HCT116 (cell line): ENCODE measurements at places on chromosomes 7 and 10.

DNA sequence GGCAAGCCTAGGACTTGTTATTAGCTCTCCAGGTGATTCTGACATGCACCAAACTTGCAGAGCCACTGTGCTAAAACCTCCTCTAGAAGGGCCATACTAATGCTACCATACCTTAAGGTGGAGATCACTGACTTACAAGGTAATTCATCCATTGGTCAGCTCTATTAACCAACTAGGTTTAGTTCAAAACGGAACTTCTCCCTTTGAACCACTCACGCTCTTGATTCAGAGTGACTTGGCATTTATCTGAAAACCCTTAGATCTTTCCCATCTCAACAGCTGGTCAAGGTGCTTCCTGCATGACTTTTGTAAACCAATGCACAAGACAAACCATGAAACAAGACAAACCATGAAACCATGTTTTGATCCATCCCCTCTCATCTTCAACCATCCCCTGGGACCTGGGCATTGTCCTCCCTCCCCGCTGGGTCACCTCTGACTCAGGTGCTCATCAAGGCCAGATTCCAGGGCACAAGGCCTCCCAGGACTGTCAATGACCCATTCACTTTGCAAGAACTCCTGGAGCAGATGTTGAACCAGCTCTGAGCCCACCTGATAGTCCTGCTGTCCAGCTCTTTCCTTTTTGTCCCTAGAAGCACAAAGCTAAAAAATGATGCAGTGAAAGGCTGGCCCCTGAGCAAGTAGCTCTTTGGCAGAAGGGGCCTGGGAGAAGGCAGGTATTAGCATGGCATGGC lies 18.8 kb downstream of the IMPDH1 start:
- no peak for DNase-seq

GRCh38 chr10:99598781-99599509 lies 21.3 kb downstream of the SLC25A28 start:
- DNase-seq: no peak

DNA sequence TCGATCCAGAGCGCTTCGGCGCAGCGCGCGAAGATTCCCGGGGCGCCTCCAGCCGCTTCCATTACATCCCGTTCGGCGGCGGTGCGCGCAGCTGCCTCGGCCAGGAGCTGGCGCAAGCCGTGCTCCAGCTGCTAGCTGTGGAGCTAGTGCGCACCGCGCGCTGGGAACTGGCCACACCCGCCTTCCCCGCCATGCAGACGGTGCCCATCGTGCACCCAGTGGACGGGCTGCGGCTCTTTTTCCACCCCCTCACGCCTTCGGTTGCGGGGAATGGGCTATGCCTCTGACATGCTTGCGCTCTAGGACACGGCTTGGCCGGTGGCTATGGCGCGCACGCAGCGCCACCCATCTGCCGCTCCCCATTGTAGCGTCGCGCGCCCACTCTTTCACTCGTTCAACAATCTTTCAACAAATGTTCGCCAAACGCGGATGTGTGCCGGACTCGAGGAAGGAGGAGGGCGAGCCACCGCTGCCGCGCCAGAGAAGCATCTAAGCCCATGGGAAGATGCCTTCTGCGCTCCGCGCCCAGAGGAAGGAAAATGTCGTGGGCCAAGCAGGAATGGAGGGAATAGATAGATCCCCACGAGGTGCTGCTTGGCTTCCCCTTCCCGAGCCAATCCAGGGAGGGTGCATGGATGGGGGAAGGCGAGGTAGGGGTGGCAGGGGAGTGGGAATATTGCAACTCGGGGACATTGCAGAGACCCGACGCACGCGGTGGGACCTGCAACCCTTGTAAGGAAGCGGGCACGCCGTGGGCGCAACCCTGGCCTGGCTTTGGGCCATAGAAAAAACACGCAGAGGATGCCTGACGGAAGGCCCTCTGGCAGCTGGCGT lies 5.1 kb upstream of the CYP26A1 start:
- no peak for DNase-seq

- no peak for DNase-seq
These were observed 4.5 kb upstream of the ZEB1 start for GRCh38 chr10:31314256-31315150.

GRCh38 chr7:28900311-28900710 lies 57.8 kb downstream of the TRIL start:
- DNase-seq: no peak

DNA sequence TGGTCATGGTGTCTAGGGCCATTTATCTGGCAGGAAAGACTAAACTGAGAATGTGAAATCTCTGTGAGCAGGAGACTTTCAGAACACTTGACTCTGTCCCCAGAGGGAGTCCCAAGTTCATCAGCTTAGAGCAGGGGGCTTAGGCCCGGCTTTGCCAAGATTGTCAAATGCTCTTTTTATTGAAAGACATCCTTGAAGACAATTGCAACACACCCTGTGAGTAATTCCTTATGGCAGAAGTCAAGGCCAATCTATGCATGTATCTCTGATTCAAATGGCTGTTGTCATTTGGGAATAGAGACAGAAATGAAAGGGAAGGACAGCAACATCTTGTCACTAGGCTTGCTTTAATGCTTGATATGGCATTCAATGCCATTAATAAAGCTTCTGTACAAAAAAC lies 33.7 kb downstream of the BAMBI start:
- DNase-seq: no peak

- no peak for DNase-seq
These were observed 93.4 kb upstream of the TCERG1L start for GRCh38 chr10:131404886-131405285.

DNA sequence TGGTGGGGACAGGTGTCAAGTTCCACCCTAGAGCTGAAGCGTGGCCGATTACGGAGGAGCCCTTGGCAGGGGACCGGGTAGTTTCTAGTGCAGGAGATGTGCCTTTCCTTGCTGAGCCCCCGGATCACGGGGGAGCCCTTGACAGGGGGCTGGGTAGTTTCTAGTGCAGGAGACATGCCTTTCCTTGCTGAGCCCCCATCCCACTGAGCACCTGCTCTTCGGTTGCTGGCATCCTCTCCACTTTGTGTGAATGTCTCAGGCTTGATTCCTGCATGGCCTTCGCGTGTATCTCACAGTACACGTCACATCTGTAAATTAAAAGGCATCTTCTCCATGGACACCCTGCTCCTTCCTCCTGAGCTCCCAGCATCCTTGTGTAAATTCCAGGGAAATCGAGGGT lies 263.5 kb downstream of the ADARB2 start:
- DNase-seq: no peak

GRCh38 chr10:1323951-1324350 lies 267.8 kb downstream of the WDR37 start:
- DNase-seq: no peak

DNA sequence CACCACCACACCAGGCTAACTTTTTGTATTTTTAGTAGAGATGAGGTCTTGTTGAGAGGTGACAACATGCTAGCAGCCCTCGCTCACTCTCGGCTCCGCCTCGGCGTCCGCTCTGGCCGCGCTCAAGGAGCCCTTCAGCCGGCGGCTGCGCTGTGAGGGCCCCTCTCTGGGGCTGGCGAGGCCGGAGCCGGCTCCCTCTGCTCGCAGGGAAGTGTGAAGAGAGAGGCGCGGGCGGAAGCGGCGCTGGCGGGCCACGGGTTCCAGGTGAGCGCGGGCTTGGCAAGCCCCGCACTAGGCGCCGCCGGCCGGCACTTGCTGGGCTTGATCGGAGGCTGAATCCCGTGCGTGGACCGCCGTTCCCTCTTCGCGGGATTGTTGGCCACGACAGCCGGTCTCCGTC lies 83.0 kb downstream of the EEPD1 start:
- DNase-seq: no peak

GRCh38 chr7:114981323-114981722 lies 59.4 kb downstream of the MDFIC start:
- DNase-seq: no peak

DNA sequence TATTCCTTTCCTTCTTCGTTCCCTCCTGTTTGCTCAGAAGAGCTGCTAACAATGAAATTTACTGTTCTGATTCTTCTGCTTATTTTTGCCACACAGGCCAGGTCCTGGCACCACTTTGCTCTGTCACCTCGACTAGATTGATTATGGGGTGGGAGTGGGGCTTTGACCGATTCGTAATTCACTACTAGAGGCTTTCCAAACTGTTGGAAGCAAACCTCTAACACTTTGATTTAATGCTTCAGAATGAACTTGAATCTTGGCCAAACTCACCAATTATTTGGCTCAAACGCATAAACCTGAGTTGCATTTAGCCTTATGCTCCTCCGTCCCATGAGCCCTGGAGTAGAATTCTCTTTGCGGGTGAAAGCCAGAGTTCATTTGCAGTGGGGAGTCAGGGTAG lies 476.2 kb upstream of the FZD8 start:
- no peak for DNase-seq
